Hematopoietic multipotent progenitor cell treated with erythropoietin and hydrocortisone succinate and interleukin-3 and kit ligand, for 4 days (in vitro differentiated cells): ENCODE measurements at places on chromosomes 16 and 17.

- no peak for DNase-seq
Observed at GRCh38 chr17:67007266-67007665, 37.1 kb upstream of the CACNG1 start.

- no peak for DNase-seq
Observed at GRCh38 chr17:41082626-41083025, 1.3 kb upstream of the KRTAP4-7 start.

DNA sequence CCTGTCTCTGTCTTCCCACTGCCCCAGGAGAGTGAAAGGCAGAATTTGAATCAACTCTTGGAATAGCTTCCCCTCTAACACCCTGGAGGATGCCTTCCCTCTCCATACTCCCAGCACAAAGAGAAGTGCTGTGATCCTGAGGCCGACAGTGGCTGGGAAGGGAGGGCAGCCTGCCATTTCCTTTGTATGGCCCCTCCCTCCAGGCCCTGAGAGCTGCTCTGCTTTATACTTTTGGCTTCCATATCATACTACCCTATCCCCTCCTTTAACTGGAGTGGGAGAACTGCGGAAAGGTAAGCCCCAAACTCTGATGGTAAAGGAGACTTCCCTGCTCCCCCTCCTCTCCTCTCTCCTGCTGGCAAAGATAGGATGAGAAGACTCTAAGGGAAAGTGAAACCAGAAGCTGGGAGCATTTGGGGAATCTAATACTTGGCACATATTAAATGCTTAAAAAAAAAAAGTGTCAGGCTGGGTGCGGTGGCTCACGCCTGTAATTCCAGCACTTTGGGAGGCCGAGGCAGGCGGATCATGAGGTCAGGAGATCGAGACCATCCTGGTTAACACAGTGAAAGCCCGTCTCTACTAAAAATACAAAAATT is 4.1 kb upstream of the MED24 start:
- DNase-seq = no peak

GRCh38 chr17:37570527-37571093 is 38.6 kb downstream of the SYNRG start:
- DNase-seq = peak; percentile 78

- DNase-seq = no peak
Observed at GRCh38 chr16:89890886-89891657, 17.7 kb downstream of the TCF25 start.

DNA sequence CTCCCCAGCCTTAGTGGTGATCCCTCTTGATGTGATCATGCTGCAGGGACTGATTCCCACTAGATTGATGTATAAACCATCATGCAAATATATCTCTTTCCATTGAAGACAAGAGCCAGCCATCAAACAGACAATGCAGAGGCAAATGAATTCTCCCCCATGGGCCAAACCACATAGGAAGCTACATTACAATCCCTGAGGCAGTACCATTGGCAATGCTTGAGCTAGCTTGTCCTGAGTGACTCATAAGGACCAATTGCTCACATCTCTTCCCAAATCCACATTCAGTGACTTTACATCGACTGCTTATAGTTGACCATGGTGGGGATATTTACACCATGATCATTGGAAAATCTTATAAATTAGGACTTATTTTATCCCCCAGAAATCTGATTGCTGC is 242.2 kb downstream of the SHISA9 start:
- DNase-seq = no peak

DNA sequence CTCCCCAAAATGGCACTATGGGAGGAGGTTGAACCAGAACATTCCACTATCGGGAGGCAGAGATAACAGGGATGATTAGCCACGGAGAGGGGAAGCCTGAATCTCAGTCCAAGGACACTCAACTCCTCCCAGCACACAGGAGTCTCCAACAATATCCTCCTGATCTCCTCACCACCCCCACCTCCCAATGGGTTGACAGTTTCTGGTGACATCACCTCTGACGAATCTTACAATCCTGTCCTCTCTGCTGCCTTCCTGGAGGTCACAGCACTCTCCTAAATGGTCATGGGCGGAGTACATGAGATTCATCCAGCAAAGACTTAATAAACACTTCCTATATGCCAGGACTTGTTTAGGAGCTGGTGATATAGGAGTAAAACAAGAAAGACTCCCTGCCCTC is 80.9 kb downstream of the SLC6A2 start:
- DNase-seq = no peak

GRCh38 chr17:69335058-69335457 is 8.1 kb upstream of the ABCA5 start:
- DNase-seq = peak; percentile 66

- peak; percentile 95 for DNase-seq
Observed at GRCh38 chr17:3004150-3004801, 59.1 kb downstream of the OR1D5 start.

DNA sequence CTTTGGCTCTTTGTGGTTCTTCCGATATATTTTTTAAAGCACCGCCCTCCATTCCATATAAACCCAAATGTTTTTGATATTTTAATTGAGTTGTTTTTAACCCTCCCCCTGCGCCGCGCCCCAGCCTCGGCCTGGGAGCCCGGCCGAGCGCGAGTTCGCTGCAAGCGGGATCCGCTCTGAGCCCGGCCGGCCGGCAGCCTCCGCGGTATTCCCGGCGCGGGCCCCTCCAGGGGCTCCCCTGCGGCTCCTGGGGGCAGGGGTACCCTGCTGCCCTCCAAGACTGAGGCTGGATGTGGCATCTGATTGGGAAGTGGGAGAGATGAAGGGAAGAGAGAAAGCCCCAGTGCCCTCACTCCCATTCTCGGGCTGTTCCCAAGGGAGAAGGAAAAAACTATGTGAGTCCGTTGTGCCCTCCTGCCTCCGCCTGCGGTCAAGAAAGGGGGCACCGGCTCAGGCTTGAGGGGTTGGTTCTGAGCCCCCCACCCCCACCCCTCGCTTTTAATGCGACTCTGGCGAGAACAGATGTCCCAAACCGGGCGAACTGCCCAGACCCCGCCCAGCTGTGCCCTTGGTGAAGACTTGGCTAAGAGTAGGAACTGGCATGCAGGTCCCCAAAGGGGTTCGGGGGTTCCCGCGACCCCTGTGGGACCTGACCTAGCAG is 8.6 kb downstream of the NEUROD2 start:
- DNase-seq = no peak

- peak; percentile 60 for DNase-seq
Observed at GRCh38 chr17:27466743-27467375, 10.6 kb downstream of the KSR1 start.

GRCh38 chr17:79812353-79813258 is 15.7 kb upstream of the CBX8 start:
- no peak for DNase-seq

DNA sequence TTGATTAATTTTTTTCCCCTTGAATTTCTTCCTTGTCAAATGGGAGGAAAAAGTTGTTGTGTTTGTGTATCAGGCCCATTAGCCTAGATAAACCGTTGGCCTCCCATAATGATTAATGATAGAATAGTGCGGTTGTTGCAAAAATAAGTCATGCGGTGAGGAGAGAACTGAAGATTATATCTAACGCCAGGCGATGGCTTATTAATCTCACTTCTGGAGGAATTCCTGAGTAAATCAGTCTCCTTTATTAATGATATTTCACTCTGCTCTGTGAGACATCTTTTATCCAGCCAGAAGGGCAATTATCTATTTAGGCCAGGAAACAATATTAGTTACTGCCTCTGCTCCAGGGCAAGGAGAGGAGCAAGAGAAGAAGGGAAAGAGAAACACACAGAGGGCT is 107.3 kb downstream of the IRX5 start:
- DNase-seq = no peak

GRCh38 chr16:2751577-2752034 is 832 bp upstream of the SRRM2 start:
- DNase-seq = no peak

GRCh38 chr16:57279780-57280638 is 4.5 kb downstream of the PLLP start:
- no peak for DNase-seq

- no peak for DNase-seq
Observed at GRCh38 chr17:13728781-13729180, 127.1 kb upstream of the HS3ST3A1 start.

GRCh38 chr17:50177983-50178834 is 12.4 kb downstream of the SGCA start:
- DNase-seq = peak; percentile 87

GRCh38 chr17:17944743-17945142 is 27.5 kb downstream of the TOM1L2 start:
- DNase-seq = no peak

DNA sequence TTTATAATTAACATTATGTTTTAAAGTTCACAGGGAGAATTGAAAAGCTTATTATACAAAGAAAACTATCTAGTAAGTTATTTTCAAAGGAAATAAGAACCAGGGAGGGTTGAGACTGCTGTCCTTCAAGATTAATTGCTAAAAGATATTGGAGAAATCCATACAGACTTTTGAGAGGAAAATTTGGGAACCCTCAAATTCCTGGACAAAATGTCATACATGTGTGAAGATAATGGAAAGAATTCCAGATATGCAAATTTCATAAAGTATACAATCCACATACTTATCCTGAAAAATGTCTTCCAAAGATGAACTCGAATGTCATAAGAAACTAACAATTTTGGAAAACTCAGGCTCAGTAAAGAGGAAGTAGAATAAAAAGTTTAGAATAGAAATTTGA is 213.8 kb downstream of the HS3ST3A1 start:
- no peak for DNase-seq

DNA sequence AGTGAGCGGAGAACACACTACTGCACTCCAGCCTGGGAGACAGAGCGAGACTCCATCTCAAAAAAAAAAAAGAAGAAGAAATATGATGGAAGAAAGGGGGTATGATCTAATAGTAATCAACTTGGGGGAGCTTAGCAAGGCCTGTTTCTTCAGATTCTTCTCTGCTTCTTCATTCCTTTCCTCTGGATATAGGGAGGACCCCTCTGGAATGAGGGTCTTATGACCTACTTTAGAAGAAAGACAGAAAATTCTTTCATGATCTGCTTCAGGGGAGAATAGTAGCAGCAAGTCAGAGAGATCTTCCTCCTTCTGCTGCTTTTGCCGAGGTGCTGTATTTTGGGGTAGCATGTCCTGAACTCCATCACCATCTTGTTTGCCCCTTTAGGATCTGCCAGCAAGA is 44.9 kb upstream of the ETV4 start:
- DNase-seq = no peak

DNA sequence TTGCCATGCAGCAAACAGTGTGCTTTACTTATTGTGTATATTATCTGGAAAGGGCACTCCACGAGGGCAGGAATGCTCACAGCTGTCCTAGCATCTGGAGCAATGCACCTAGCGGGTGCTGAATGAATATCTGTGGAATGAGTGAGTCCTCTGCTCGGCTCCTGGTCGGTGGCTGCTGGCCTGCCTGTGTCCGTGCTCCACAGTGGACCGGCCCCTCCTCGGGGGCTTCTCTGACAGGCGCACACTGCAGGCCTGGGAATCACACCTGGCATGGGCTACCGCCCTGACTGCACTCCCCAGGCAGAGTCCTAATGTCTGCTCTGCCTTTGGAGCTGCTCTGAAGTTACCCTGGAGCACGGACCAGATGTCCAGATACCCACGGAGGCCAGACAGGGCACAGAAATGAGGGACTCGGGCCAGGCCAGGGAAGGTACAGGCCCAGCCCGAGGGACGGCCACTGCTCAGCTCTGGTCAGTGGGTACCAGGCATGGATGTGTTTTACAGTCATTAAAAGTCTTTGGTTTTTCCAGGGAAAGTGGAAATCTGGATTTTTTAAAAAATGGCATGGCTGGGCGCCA is 21.1 kb upstream of the AKTIP start:
- no peak for DNase-seq

- no peak for DNase-seq
Observed at GRCh38 chr17:55612691-55613141, 101.5 kb upstream of the SMIM36 start.

GRCh38 chr17:17125136-17126084 is 80.7 kb downstream of the PLD6 start:
- DNase-seq = no peak

DNA sequence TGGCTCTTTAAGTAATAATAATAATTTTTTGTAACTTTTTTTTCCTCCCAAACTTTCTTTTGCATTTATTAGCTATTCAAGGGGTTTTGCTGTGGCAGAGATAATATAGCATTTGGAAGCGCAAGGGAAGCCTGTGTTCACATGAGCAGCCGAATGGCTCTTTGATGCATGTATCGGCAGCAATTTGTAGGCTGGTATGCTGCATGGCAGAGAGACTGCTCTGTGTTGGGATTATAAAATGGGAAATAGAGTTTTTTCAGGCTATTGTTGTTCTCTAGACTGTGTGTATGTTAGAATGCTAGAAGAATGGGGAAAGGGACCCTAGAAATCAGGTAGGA is 94.6 kb upstream of the SALL1 start:
- DNase-seq = no peak

GRCh38 chr17:72303787-72304733 is 183.2 kb downstream of the SOX9 start:
- no peak for DNase-seq

DNA sequence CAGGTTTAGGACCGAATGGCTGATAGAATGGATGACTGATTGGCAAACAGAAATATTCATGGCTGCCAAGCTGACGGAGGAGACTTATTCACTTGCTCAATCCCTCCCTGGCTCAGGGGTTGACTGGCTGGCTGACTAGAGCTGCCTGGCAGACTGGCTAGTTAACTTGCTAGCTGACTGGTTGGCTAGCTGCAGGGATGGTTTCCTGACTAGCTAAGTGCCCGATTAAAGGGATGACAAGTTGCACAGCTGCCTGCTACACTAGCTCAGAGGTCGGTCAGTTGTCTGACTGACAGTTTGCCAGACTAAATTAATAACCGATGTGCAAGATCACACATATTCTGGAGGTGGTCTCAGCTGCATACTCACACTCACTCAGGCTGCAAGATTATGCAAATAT is 1208.4 kb upstream of the CDH8 start:
- no peak for DNase-seq
